Right cardiac atrium (tissue), 5 donors: ENCODE measurements at places on chromosomes 7 and 10. TPM values are rescaled to one million over a fixed set of nuclear protein-coding genes. Genes with fewer than 3 reads are reported as not detected.

NUB1 gene
- 38.6 TPM for total RNA-seq

TEX36 gene
- not detected for total RNA-seq

ACSL5 gene
- 6.9 TPM for total RNA-seq

DNA sequence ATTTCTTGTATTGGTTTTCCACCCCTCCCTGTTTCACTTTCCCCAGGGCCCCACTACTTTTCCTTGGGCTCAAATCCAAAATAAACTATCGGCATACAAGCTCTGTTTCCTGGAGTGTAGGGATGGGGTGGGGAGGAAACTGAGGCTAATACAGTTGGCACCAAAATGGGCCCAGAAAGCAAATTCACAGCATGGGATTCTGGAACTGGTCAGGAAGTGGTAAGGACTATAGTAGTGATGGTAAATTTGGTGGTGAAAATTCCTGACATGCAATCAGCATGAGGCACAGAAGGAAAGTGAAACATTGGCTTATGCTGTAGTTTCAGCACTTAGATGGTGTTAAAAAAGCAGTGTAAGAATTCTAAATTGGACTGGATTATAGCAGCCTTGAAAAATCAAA lies 8.7 kb upstream of the SAMD9L start:
- no peak for DNase-seq

DNA sequence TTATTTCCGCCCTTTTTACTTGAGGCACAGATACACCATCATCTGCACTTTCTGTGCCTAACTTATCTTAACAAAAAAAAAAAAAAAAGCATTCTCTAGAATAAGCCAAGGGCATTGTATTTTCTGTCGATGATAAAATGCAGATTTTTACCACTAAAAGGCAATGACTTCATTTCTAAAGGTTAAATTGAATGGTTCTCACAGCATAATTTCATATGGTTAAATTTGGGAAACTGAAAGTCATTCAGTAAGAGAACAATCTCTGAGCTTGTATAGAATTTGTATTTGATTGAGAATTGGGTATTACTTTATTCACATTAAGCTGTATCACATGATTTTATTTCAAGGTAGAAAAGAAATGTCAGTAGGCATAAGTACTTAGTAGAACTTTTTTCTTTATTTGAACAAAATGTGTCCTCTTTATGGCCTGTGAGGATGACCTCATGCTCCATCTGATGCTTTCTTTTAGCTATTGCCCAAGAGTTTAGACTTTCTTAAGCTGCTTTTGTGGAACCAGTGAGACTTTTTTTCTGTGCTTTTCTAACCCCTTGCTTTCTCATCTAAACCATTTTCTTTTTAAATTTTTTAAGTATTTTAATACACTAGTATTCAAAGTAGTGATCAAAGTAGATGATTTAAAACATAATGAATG lies 110.3 kb downstream of the LRRC4 start:
- DNase-seq: no peak

- no peak for DNase-seq
Observed at GRCh38 chr7:138565451-138566114, 105.5 kb downstream of the TRIM24 start.

- no peak for DNase-seq
Observed at GRCh38 chr7:93574646-93575554, at the start of gene CALCR. Gene CALCR (minus strand): TSS chr7:93574724. CDS start chr7:93486981, 87,743 bp downstream.

- no peak for DNase-seq
Observed at GRCh38 chr10:30051220-30051619, 8.2 kb downstream of the JCAD start.

GRCh38 chr7:152608208-152608607 lies 67.7 kb downstream of the XRCC2 start:
- no peak for DNase-seq
